Stimulated activated CD8-positive, alpha-beta memory T cell treated with anti-CD3 and anti-CD28 coated beads, Interleukin-15, amount 100 ng/mL, for 4 hours (primary cell): ENCODE measurements at places on chromosomes 12 and 14.
A peak's percentile ranks its signal among the peaks of the same experiment; 100 is the strongest.

DNA sequence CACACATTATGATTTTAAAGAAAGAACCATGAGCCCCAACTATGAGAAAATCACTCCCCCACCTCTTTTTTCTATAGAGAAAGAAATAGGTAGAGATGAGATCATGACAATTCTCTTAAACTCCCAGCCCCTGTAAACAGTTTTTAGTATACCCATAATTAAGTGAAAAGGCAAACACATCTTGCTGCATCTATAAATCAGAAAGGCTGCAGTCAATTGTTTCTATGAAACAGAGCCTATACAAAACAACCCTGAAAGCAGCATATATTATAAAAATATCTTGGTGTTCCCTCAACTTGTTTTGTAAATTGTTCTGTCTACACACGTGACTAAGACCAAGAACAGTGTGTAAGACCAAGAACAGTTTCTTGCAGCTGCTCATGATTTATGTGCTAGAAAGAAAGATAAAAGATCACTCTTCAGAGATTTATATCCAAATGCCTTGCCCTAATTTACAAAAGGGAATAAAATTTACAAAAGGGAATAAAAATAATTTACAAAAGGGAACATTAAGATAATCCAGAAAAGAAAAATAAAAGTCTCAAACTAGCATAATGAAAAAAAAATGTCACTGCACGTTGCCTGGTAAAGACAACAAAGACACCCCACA is 4.8 kb downstream of the KITLG start:
- DNase-seq = no peak

DNA sequence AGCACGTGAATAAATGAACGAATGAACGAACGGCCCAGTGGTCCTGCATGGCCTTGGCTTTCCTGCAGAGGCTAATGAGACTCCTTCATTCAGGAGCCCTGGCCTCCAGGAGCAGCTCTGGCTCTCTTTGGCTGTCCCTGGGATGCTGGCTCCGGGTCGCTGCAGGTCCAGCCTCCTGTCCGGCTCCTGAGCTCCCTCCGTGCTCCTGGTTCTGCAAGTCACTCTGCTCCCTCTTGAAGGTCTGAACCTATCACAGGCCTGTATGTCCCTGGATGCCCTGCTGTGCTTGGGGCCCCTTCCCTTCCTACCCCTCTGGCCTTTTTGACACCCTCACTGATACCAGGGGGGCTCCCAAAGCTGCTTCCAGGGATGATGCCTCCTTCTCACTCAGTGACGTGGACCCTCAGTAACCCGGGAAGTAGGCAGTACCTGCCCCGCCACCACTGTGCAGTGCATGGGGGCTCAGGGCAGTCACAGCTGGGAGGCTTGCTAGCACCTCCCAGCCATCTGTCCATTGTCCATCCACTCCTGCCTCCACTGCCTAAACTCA is 133.7 kb upstream of the C14orf180 start:
- no peak for DNase-seq

GRCh38 chr14:74018174-74018585 is 908 bp downstream of the ENTPD5 start:
- DNase-seq = no peak

DNA sequence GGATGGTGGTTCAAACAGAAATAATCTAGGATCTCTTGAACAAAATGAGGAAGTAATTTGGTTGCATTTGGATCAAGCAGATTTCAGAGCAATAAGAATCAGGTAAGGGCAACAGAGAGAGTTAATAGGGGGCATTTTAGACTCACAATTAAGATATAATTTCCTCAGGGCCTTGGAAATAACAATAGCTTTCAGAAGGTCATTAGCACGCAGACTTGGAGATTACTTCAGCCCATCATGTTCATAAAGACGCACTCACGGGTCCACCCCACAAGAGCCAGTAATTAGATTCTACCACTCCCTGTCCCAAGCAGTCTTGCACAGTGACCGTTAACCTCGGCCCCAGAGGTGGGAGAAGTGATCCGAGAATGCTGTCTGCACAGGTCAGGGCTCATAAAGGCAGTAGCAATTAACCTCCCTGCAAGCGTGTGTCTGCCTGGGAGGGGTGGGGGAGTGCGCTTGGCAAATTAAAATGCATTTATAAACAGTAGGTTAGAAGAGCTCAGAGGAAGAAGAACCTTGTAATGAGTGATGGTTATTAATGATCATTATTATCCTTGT is 125.7 kb upstream of the CCDC196 start:
- no peak for DNase-seq

DNA sequence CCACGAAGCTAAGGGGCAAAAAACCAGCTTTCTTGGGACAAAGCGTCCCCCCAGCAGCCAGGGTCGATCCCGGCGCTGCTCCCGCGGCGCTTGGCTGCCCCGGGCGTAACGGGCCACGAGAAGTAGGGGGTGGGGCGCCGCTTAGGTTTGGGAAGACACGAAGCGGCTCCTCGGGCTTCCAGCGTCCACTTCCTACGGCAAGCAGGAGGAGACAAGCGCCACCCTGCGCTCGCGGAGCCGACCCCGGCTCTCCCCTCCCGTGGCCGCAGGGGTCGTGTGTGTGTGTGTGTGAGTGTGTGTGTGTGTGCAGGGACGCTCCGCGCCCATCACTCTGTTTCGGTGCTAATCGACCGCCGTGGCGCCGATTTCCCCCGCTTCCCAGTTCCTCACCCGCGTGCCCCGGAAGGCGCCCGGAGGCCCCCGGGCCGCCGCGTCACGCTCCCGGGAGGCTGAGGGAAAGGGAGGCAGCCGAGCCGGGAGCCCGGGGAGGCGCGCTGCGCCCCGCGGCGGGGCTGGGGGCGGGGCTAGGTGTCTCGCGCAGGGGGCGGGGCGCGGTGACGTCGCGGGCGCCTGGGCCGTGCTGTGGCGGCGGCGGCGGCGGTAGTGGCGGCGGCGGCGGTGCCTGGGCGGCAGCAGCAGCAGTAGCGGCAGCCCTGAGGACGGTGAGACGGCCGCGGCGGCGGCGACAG is at the start of gene ERC1:
Gene ERC1, plus strand, starts transcription at position 563 of the 689 bp plus-strand sequence. CDS start 36,681 bp downstream, outside the sequence.
- DNase-seq = peak; percentile 55

DNA sequence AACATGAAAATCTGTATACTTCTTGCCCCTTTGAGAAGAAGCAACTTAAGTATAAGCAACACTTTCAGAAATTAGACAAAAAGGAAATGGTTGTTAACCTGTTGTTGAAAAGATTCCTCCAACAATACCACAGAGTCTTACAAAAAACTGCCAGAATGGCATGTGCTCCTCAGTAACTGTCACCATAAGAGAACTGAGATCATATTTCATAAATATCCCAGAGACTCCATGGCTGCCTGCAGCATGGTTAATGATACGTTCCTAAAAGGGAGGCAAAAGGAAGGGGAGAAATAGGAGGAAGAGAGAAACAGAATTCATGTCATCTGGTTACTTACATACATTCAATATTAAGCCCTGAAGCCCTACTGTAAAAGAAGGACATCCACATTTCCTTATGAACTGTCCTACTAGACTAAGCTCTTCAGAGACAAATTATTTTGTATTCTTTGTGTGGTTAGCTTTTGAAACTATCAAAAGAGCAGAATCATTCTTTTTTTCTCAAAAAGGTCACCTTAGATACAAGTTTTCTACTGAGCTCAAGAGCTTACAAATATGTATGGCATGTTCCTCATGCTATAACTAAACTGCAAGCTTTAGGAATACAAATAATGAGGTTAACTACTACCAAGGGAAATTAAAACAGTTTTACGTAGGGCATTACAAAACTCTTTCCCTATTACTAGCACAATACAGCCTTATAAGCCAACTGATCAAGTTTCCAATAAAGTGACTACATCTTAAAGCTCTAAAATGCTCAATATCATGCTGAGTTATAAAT is 37.8 kb downstream of the ERGIC2 start:
- DNase-seq = no peak

DNA sequence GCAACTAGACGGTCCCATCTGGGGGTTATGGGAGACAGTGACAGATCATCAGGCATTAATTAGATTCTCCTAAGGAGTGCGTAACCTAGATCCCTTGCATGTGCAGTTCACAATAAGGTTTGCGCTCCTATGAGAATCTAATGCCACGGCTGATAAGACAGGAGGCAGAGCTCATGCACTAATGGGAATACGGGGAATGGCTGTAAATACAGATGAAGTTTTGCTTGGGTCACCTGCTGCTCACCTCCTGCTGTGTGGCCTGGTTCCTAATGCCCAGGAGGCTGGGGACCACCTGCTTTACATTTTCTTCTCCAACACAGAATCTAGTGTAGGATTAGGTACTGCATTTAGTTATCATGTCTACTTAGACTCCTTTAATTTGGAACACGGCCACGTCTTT is 49.7 kb upstream of the SAV1 start:
- no peak for DNase-seq

DNA sequence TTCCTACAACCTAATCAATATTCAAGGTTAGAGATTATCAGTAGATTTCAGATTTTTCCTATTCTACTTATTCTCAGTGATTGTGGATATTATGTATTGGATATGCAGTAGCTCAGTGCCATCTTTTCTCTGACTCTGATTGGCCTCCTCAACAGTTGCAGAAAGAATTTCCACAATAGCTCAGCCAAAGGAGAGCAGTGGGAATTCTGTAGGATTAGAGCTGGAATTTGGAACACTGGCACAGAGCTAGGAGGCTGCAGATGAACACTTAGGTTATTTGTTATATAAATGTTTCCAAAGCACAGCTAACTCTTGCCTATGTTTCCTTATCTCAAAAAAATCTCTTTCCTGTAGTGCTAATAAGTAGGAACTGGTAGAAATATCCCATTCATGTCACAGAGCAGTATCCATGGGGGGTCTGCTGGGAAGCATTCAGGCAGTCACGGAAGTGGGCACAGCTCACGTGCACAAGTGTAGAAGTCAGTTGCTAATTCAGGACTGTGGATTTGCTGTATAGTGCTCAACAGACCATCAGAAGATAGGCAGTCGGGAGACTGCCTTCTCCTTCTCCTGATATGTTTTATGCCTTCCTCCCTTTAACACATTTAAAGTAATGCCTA is 116.2 kb upstream of the TMEM260 start:
- no peak for DNase-seq

GRCh38 chr12:68381476-68382219 is 49.5 kb upstream of the MDM1 start:
- no peak for DNase-seq

GRCh38 chr12:29486972-29487371 is 10.5 kb downstream of the OVCH1 start:
- DNase-seq = no peak

GRCh38 chr14:105100910-105101309 is 35.7 kb upstream of the GPR132 start:
- DNase-seq = no peak

GRCh38 chr12:38431921-38432320 is 115.3 kb downstream of the ALG10B start:
- DNase-seq = no peak

- no peak for DNase-seq
Measured at GRCh38 chr12:72738811-72739210, 466.6 kb downstream of the TRHDE start.

- DNase-seq = peak; percentile 49
Measured at GRCh38 chr12:120713861-120714482, 3.7 kb downstream of the UNC119B start.

- DNase-seq = no peak
Measured at GRCh38 chr12:89783359-89784060, 74.9 kb upstream of the ATP2B1 start.

DNA sequence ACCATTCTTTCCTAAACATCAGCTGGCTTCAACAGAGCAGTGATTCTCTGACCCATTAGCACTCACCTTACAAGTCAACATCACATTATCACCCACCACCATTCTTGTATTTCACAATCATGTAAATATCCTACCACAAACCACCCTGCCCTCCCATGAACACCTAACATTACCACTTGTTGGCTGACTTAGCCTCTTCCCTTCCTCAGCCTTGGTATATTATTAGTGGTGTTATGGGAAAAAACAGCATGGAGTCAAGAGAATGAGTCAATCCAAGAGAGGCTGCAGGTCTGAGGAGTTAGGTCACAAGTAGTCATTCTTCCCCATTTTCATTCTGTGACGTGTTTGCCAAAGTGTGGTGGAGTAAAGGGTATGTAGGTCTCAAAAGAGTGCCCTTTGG is 22.3 kb upstream of the MGP start:
- no peak for DNase-seq

GRCh38 chr12:70415987-70416386 is 49.9 kb downstream of the KCNMB4 start:
- no peak for DNase-seq

DNA sequence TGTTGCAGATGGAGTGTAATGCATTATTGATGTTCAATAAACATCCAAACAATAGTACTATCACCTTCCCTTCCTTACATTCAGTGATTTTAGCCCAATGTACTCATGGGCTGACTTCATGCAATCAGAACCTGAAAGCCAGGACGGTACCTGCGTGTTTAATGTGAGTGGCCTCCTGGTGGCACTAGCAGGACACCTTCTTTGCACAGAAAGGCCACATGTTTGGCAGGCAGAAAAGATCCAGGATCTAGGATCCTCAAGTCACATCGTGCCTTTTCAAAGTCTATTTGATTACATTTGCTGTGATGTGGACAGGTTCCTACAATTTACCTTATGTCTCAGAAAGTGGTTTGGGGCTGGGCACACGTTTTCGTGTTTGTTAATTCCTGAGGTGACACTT is 82.9 kb downstream of the NEDD1 start:
- no peak for DNase-seq

DNA sequence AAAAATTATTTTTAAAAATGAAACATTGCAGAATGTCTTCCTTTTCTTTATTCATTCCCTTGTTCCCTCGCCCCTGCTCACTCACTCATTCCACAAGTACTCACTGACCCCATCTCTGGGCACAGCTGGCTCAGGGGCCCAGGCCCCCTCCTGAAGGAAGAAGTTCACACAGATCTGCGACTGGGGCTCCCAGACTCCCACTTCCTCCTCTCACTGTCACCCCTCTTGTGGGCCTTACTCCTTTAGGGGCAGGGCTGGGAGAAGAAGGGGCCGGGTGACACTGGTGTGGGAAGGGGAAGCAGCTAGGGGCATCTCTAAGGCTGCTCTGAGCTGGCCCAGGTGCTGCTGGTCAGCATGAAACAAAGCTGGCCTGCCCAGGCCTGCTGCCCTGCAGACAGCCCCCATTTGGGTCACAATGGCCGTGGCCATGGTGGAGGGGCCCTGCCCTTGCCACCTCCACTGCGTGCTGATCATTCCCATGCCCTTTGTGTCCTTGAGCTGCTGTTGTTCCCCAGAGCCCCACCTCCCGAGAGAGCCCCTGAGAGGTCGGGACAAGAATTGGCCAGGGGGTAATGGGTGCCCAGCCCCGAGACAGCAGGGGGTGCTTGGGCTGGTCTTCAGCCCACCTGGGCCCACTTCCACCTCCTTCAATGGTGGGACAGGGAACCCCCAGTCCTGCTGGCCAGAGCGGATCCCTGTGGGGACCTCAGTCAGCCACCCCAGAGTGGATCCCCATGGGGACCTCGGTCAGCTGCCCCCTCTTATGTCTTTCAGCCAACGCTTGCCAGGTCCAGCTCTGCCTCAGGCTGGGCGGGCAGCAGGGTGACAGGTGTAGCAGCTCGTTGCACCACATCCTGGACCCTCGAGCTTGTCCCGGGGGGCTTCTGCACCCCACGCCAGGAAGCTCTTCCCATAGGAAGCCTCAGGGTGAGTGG is 212.4 kb upstream of the C14orf180 start:
- DNase-seq = no peak

- DNase-seq = peak; percentile 38
Measured at GRCh38 chr14:22886500-22887259, 3.7 kb downstream of the REM2 start.
